ENCODE measurements at places on chromosomes 3 and 15.
A peak's percentile ranks its signal among the peaks of the same experiment; 100 is the strongest.

DNA sequence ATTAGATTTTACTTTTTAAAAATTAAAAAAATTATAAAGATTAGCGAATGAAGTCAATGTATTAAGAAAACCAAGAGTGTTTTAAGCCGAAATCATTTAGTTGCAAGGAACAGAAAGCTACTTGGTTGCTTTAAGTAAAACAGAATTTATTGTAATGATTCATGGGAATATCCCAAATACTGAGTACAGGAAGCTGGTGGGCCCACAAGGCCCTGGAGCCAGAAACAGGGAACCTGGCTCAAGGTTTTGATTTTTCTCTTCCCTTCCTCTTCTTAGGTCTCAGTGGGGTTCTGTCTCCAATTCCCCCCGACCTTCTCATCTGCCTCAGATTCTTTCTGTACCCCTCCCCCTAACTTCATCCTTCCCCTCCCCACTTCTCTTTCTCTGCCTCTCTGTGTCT is 229.0 kb downstream of the TLE3 start:
- no peak for DNase-seq

DNA sequence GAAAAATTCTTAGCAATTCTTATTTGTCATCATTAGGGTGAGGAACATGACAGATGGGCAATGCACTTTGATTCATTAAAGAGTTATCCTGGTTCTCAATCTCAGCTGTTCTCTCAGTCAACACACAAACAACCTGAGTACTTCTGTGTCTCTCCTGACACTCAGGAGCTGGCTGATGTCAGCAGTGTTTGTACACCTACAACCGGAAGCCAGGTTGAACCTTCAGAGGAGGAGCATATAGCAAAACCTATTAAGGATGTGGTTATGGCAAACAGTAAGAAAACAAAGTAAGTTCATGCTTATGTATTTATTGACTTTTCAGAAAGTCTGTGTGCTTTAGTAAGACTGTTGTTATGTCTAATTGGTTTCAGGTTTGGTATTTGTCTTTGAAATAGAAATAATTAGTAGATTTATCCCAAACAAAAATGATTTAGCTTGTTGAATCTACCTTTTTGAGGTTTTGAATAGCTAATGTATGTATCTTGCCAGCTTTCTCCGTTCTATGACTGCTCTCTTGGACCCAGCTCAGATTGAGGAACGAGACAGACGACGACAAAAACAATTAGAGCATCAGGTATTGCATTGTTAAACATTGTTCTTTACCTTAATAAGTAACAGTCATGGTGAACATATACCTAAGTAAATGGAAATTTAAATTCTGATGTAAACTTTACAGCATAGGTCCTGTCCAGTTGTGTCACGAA is 36.6 kb downstream of the CCDC66 start:
- no peak for DNase-seq

- no peak for DNase-seq
These were observed 18.2 kb downstream of the DNAJB8 start for GRCh38 chr3:128448491-128448890.

GRCh38 chr3:42094128-42094527 is 3.0 kb downstream of the TRAK1 start:
- DNase-seq: no peak

DNA sequence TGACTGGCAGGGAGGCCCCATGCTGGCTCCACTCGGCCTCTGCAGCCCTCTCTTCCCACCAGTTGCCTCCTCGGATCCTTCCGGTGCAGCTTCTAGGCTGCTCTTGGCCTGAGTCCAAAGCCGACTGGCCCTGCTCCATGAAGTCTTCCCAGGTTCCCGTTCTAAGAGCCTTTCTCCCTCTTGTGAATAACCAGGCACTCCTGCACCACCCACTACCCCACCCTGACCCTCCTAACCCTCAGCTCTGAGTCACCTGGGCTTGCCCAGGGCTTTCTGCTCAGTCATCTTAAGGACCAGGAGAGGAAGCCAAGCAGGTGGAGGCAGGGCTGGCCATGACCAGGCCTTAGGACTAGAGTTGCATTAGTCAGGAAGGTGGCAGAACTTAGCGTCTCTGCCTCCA is 28.1 kb upstream of the CNBP start:
- DNase-seq: no peak

- no peak for DNase-seq
These were observed 11.2 kb downstream of the RPL32 start for GRCh38 chr3:12829886-12830784.

- no peak for DNase-seq
These were observed 2.3 kb upstream of the IDH2 start for GRCh38 chr15:90104551-90104950.

DNA sequence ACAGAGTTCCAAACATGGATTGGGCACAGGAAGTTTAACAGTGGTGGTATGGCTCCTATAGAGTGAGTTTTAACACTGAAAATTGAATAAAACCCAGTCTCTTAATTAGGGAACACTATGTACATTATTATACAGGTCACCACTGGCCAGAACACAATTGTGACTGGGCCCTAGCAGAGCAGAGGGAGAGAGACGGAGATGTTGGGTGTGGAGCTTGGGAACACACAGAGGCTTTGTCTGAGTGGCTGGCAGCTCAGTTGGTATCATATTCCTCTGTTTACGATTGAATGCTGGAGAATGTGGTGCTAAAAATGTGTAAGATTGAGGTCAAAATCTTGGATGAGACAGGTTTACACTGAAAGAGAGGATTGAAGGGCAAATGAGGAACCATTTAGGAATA is 6.8 kb upstream of the MOBP start:
- DNase-seq: no peak

DNA sequence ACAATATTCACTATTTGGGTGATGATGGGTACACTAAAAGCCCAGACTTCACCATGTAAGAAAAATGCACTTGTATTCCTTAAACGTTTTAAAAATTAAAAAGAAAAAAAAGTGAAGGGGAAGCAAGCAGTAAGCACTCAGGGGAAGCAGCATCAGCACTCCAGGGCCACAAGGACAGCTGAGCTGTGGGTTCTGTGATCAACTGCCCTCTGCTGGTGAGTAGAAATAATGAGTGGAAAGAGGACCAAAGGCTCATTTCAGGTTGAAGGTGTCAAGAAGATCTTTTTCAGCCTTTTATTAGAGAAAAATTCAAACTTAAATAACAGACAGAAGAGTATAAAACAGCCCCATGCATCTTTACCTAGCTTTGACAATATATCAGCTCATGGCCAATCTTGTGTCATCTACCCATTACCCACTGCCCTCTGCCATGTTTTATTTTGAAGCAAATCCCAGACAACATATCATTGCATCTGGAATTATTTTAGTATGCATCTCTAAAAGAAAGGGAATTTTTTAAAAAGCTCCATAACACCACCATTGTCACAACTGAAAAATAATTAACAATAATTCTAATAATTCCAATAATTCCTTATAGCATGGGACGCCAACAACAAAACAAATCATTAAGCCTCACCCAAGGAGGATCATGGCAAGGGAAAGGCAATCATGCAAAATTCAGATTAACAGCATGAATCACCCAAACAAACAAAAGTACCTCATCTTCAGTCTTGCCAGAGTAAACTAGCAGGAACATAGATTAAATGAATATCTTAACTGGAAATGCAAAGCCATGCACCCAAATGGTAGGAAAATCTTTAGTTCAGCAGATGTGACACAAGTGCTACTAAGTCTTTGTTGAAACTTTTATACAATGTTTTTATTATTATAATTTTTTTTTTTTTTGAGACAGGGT is 42.5 kb downstream of the TAMM41 start:
- DNase-seq: peak; percentile 5

GRCh38 chr3:142596726-142597088 is 514 bp downstream of the PLS1 start:
- DNase-seq: no peak

DNA sequence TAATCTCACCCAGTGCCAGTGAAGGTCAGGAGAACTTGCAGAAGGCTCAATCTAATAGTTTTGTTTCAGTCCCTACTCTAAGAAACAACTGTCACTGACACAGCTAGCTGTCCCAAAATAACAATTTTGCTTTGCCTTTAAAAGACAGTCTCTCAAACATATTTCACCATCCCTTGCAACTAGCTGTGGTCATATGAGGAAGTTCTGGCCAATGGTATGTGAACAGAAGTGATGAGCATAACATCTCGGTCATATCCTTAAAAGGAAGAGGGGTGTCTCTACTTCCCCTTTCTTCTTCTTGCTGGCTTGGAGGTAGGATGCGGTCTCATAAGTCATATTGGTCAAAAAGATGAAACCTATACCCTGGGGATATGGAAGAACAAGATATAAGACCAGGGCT is 198.1 kb downstream of the NEK10 start:
- DNase-seq: no peak

- no peak for DNase-seq
These were observed 128.2 kb downstream of the SUCLG2 start for GRCh38 chr3:67526246-67526645.

DNA sequence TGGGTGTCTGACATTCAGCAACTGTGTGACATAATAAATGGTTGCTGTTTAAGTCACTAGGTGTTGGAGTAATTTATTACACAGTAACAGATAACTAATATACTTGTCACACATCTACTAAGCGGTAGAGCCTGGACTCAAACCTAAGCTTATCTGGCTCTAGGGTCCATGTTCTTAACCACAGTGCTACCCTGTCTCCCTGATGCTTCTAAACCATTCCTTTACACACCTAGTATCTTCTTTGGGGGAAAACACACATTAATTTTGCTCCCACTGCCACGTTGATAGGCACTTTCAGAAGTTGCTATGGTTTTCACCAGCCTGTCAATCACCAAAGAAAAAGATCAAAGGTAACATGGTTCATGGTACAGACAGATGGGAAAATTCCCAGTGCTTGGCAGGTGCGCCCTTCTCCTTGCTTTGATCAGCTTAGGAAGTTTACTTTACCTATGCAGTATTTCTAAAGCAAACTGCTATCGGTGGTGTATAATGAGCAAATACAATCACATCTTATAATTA is 150.8 kb downstream of the PDZRN3 start:
- no peak for DNase-seq

DNA sequence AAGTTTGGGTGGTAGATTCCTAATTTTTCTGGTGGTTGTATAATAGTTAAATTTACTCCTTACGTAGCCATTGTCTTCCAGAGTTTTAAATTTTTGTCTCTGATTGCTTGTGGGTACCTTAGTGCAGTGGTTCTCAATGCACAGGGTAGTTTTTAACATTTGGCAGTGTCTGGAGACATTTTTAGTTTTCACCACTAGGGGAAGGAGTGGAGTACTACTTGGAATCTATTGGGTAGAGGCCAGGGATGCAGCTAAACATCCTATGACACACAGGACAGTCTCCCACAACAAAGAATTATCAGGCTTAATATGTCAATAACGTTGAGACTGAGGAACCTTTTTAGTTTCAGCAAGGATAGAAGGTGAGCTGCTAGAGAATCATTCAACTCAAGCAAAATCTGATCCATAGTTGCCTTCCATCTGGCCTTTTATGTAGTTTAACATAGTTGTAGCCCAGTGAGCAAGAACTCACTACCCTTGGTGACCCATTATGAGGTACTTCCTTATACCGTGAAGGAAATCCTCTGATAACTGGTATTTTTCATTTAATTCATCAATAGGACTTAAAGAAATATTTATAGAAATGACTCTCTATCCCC is 8.6 kb upstream of the STX19 start:
- DNase-seq: no peak

GRCh38 chr3:71492566-71492965 is 91.0 kb downstream of the FOXP1 start:
- no peak for DNase-seq

GRCh38 chr15:34588046-34588674 is 4.7 kb upstream of the GOLGA8B start:
- no peak for DNase-seq
